AG04450 (cell line): ENCODE measurements at places on chromosomes 16 and 17.

- DNase-seq, result no peak
Measured at GRCh38 chr17:35808240-35808961, 883 bp upstream of the TAF15 start.

DNA sequence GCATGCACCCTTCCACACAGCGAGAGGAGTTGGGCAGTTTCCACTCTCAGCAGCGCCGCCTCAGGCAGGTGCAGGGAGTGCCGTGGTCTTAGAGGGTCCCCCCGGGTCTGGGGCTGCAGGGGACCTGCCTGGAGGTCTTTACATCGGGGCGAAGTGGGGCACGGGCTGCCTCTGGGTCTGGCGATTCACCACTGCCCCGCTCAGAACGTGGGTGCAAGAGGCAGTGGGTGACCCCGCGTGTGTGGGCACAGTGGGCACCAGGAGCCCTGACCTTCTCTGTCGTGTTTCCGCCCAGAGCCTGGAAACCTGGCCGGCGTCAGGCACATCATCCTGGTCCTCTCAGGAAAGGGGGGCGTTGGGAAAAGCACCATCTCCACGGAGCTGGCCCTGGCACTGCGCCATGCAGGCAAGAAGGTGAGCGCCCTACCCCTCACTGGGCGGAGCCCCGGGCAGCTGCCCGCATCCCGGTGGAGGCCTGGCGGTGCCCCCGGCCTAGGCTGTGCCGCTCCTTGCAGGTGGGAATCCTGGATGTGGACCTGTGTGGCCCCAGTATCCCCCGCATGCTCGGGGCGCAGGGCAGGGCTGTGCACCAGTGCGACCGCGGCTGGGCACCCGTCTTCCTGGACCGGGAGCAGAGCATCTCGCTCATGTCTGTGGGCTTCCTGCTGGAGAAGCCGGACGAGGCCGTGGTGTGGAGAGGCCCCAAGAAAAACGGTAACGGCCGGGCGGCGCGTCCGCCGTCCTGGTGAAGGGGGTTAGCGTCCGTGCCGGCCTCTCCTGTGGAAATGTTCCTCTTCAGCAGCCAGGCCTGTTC is 3.7 kb downstream of the NUBP2 start:
- DNase-seq, result no peak

DNA sequence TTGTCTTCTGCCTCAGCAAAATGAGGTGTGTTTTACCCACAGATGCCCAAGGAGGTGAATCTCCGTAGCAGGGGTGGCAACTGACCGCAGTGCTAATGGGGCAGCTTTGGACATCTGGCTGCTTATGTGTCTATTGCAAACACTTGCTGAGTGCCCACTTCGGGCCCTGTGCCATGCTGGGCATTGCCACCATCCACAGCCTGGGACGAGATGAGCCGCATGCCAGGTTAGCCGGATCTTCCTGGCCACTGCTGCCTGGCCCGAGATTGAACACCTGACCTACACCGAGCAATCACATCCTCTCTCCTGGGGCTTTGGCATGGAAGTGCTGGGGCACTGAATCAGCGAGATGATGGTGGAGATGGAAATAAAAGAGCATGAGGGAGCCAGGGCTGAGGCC is 238.7 kb downstream of the GSG1L start:
- DNase-seq, result no peak

DNA sequence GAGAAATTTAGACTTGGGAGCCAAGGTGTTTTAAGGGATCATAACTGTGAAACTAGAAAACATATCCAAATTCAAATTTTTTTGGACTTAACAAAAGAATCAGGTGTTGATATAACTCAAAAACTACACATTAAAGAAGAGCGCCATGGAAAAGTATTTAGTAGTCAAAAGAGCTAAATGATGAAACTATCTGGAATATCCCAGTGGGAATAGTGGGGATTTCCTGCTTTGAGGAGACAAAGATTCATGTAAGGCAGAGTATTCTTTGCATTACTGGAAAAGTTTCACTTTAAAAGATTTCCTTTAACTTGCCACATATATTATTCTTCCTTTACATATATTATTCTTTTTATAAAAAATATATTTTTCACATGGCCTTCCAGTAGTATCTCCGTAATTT is 40.3 kb upstream of the VPS4A start:
- DNase-seq, result no peak

GRCh38 chr16:17356243-17356933 is 114.4 kb downstream of the XYLT1 start:
- DNase-seq, result no peak

DNA sequence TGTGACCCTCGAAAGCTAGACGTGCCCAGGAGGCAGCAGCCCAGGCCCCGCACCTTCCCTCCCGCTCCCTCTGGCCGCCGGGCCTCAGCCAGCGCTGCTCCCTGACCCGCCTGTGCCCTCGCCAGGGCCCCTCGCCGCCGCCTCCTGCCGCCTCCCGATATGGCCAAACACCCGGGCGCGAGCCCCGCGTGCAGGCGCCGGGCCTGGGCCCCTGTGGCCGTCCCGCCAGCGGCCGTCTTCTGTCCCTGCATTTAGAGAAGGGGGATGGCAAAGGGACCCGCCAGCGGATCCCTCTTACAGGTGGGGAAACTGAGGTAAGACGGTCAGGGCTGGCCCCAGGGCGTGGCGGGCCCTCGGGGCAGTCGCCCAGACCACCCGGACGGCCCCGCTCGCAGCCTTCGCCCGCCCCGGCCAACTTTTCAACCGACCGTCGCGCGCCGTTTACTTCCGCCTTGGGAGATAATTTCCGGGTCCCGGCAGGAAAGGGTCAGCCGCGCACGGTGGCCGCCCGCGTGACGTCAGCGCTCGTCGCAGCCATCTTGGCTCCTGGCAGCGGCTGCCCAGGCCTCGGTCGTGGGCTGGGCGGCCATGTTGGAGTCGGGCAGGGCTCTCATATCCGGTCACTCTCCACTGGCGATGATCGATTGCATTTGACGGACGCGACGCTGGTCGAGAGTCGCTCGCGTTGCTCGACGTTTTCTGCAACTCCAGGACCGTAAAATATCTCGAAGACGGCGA is 7.0 kb upstream of the GNG13 start:
- peak; percentile 66 for DNase-seq
